Breast epithelium (tissue), 4 donors: ENCODE measurements at places on chromosomes 1 and 21. TPM values are rescaled to one million over a fixed set of nuclear protein-coding genes. Genes with fewer than 3 reads are reported as not detected.

- DNase-seq: no peak
These were observed 69.6 kb upstream of the MACF1 start for GRCh38 chr1:39134768-39135333.

DNA sequence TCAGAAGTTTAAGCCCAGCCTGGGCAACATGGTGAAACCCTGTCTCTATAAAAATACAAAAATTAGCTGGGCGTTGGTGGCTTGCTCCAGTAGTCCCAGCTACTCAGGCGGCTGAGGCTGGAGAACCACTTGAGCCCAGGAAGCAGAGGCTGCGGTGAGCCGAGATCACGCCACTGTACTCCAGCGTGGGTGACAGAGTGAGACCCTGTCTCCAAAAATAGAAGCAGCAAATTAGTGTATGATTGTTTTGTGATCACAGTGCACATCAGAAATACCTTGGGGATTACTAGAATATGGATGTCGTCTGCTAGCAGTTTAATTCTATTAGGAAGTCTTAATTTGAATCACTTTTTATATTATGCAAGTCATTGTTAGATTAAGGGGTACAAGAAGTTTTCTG is 59.0 kb downstream of the ZBTB17 start:
- DNase-seq: no peak

DNA sequence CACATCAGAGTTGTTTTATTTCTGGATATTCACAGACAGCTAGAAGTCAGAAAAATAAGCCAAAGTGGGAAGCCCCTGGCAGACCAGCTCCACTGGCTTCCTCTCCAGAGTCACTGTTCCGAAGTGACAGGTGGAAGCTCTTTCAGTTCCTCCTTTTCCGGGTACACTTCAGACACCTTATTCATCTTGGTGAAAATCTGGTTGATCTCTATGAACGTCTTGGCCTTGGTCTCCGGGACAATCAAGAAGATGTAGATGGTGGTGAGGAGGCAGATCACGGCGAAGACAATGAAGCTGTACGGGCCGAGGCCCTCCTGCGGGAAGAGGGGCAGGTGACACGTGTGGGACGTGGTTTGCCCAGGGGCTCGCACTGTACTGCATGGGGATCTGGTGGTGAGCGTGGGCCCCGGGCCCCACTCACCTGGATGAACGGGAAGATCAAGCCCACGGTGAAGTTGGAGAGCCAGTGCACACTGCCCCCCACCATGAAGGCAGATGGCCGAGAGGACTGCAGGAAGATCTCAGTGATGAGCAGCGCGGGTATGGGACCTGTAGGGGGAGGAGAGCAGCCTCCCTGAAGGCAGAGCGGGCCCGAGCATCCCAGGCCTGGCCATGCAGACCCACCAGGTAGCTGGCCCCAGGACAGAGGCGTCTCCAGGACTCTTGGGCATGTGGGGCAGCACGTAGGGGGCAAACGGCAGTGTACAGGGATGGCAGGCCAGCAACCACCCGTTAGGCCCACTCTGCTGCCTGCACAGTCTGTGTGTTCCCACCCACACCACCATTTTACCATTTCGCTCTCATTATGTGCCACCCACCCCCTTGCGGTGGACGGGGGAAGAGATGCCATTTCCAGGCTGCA is 11.5 kb upstream of the SLC2A7 start:
- no peak for DNase-seq

DNA sequence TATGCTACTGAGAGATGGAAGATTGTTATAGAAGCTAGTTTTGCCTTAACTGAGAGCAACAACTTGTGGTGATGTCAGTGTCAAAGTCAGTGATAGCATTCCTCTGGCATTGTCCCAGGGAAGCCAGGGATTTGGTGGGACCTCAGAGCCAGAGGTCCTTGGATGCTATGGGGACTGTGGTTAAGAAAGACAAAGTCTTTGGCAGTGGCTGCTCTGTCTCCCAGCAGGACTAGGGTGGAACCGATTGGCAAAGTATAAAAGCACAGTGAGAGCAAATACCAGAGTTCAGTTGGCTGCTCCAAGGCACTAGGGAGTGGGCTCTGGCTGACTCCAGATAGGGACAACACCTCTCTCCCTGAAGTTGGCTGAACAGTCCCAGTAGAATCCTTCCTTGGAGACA is 104.8 kb downstream of the GDAP2 start:
- DNase-seq: no peak

- no peak for DNase-seq
These were observed 54.6 kb downstream of the FH start for GRCh38 chr1:241464985-241465384.

GRCh38 chr1:197008861-197009260 is 31.5 kb downstream of the CFHR5 start:
- DNase-seq: no peak

GRCh38 chr1:108961752-108962486 is 1.4 kb downstream of the CLCC1 start:
- DNase-seq: no peak

DNA sequence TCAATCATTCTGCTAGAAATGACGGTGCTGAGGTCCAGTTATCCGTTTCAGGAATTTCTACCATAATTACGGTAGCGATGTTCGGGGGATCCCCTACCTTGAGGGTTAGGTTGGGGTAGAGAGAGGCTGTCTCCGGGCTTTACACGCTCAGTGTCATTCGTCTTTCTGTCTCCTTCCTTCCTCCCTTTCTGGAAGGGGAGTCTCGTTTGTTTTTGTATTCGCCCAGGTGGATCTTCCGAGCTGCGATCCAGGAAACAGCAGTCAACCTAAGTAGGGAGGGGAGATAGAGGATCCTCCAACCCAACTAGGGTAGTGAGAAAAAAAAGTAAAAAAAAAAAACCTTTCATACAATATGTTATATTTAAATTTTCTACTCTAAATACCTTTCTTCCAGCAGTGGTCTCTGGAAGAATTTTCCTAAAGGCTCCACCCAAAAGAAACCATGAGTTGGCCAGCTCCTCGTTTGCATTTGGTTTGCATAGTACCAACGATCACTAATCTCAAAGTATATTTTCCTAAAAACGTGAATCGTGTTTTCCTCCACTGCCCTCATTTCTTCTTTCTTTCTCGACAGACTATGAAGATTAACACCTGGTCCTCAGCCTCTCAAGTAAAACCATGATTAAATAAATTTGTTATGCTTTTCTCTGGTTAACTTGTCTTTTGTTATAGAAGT is 611 bp upstream of the PIK3C2B start:
- DNase-seq: no peak

- no peak for DNase-seq
These were observed 165.6 kb downstream of the USP25 start for GRCh38 chr21:15895142-15896106.

GRCh38 chr1:244294599-244295224 is 157.0 kb downstream of the ADSS2 start:
- no peak for DNase-seq

DNA sequence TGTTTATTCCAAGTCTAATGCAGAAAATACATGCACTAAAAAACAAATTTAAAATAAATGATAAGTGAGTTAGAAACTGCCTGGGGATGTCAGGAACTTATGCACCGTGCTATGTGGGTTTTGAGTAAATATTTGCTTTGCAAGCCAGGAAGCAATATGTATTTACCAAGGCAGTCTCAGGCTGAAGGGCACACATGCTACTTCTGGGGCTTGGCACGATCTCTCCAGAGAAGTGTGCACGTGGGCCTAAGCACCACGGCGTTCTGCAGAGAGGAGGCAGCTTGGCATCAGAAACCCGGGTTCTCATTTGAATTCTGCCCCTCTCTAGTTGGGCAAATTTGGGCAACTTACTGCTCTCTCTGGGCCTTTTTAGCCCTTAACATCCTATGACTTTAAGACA is 72.6 kb upstream of the ROR1 start:
- no peak for DNase-seq

GRCh38 chr1:14300991-14301703 is 297.3 kb upstream of the KAZN start:
- DNase-seq: no peak

GRCh38 chr1:59096501-59096900 is 200.4 kb upstream of the FGGY start:
- DNase-seq: no peak

GRCh38 chr1:167643441-167643840 is 13.4 kb downstream of the RCSD1 start:
- DNase-seq: no peak

GRCh38 chr1:154433161-154433764 is 28.1 kb downstream of the IL6R start:
- DNase-seq: peak; percentile 58

DNA sequence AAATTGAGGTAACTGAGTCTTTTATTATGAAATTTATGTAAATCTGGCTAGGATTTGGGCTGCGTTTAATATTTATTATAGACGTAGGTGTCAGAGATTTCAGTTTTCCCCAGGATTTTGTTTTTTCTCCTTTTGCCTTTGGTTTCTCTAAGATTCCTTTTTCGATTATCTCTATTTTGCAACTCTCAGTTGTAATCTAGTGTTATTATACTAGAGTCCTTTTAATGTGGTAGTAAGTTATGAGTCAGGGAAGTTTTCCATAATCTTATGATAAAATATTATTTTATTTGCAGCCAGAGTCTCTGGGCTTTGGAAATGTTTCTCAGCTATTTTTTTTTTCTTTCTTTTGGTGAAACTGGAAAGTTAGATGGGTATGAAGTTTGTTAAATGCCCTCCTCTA is 1043.8 kb downstream of the PLA2G4A start:
- no peak for DNase-seq

DNA sequence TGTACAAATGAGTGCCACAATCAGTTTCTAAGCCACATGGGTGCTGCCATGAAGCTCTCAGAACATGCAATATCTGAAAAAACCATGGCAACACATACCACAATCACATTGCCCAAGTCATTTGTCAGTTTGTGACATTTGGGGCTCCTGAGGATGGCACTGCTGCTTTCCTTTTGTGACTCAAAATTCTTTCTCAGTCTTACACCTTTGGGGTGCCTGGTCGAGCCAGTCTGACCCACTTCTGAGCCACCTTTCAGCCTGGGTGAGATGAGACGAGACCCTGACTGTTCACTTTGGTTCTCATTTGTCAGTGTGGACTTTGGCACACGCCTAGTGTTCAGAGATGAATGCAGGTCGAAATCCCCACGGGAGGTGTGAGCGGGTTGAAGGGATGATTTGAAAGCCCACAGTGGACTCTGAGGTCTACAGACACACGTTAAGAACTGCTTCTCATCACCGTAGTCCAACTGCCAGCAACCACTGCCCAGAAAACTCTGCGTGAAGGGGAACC is 8.0 kb downstream of the BATF3 start:
- no peak for DNase-seq

DNA sequence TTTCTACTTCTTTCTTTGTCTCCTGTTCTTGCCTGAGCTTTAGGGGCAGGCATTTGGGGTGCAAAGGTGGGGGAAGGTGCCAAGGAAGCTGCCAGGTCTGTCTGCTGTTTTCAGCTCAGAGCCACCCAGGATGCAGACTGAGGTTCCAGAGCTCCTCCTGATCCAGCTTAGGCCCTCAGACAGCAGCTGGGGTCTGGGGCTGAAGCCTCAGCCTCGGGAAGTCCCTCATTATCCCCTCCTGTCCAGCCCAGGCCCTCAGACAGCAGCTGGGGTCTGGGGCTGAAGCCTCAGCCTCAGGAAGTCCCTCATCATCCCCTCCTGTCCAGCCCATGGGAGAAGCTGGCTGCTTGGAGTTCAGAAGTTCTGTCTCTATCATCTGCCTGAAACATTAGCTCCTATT is 257.7 kb upstream of the CSF3R start:
- no peak for DNase-seq

DNA sequence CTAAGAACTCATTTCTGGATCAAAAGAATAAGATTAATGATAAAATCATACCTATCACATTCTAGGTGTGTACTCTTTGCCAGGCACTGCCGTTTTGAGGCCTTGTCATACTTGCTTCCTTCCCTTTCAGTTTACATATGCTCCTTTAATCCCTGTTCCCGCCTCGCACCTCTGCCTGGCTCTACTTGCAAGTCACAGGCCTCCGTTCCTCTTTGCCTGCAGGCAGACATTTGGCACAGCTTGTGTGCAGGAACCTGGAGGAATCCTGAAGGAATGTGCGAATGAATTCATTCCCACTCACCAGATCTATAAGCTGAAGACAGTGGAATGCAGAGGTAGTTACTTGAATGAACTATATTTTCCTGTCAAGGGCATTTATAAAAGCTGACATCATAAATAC is 13.8 kb downstream of the WLS start:
- DNase-seq: no peak

GRCh38 chr1:233647636-233648035 is 33.7 kb downstream of the KCNK1 start:
- DNase-seq: no peak

DNA sequence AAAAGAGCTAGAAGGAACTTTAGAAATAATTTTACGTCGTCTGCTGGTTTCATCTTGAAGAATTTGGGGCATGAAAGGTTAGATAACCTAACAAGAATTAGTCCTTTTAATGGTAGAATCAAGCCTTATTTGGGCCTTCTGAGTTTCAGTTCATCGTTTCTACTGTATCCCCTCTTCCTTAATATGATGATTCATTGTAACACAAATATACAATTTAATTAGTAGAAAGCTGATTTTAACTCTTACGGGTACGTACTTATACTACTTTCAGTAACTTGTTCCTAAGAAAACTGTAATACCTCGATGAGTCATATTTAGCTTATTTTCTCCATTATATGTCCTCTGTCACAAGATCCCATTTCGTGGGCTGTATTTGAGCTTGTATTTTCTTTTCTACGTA is 264.7 kb downstream of the RYR2 start:
- DNase-seq: no peak

GRCh38 chr21:31442339-31442738 is 98.3 kb upstream of the TIAM1 start:
- no peak for DNase-seq

- DNase-seq: no peak
These were observed 58.7 kb upstream of the ABCG1 start for GRCh38 chr21:42160111-42160721.

GRCh38 chr1:225652729-225653462 is at the start of gene ENAH:
Gene ENAH, minus strand, starts transcription at chr1:225653123. Its CDS starts 433 bp downstream, at chr1:225652690.
- DNase-seq: peak; percentile 78

GRCh38 chr1:115355069-115355468 is 17.0 kb upstream of the NGF start:
- DNase-seq: no peak

Gene CYP4X1
- total RNA-seq: 46.8 TPM

Gene ZYG11A
- 1.2 TPM for total RNA-seq

Gene RIIAD1
- total RNA-seq: not detected

Gene SPRR2F
- total RNA-seq: not detected

Gene LIPI
- not detected for total RNA-seq

Gene KIF17
- total RNA-seq: 1.8 TPM

Gene IL24
- total RNA-seq: 0.59 TPM

Gene IVL
- total RNA-seq: not detected

Gene NBPF4
- total RNA-seq: 0.33 TPM

Gene AMY1C
- not detected for total RNA-seq

Gene LAD1
- not detected for total RNA-seq
